ENCODE measurements at places on chromosomes 12 and 14.

DNA sequence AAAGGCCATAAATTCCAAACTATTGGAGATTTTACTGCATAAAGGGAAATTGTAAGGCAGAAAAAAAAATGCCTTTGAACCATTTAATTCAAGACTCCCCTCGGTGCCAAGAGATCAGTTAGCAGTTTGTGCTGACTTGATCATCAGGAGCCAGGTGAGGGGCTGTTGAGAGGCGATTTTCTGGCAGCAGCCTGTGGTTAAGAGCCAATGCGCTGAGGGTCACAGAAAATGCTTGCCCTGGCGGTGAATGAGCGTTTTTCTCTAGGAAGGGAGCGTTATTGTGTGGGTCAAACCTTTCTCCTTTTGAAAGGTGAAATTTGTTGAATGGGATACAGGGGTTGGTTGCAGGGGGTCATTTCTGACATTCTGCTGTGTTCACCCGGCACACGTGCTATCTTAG is 4.7 kb downstream of the SRRM4 start:
- DNase-seq: no peak

GRCh38 chr12:111035578-111036301 is 115.4 kb upstream of the MYL2 start:
- DNase-seq: no peak

DNA sequence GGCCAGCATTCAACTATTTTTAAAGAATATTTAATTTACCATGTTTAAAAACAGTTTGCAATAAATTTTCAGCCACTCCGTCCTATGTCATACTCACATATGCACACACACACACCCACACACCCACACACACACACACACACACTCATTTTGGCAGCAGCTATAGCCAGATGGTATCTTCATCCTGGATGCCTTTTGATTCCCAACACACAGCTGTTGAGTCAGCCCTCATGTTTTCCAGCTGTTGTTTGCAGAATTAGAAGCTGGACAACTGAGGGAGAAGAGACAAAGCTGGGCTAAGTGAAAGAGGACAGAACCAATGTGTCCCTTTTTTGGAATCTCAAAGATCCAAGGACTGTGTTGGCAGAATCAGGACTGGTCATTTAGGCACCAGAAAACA is 80.0 kb upstream of the EGLN3 start:
- DNase-seq: peak; percentile 95

DNA sequence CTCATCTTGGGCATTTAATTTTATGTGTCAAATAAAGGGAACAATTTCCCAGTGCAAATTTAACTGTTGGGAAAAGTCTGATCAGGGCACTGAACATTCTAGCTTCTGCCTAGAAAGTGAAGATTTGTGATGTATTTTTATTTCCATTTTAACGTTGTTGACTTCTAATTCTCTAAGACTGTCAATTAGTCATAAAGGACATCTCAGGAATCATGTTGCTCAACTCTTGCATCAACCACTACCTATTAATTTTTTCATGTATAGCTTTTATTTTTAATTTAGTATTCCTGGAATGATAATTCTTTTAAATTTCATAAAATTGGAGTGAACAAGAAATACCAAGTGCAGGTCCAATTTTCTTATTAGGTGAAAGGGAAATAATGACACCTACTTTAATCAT is 87.9 kb upstream of the METAP2 start:
- no peak for DNase-seq

- no peak for DNase-seq
Observed at GRCh38 chr12:24954261-24954660, 5.4 kb upstream of the BCAT1 start.

- DNase-seq: peak; percentile 59
Observed at GRCh38 chr14:56004786-56005185, 113.4 kb upstream of the PELI2 start.

DNA sequence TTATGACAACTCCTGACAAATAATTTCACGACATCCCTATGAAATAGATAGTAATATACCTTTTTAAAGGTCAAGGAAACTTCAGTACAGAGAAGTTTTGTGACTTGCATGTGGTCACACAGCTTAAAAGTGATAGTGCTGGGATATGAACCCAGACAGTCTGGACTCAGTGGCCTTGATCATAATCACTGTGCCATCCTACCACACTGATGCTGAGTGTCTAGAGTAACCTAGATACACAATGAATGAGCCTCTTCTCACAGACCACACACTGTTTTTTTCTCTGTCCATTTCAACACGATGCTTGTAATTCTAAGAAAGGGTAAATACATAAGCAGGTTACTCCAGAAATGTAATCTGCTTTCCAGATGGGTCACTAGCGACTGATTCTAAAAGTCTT is 88.2 kb downstream of the SYNE2 start:
- DNase-seq: no peak

GRCh38 chr14:100022772-100023451 is 42.3 kb upstream of the EVL start:
- DNase-seq: peak; percentile 98

DNA sequence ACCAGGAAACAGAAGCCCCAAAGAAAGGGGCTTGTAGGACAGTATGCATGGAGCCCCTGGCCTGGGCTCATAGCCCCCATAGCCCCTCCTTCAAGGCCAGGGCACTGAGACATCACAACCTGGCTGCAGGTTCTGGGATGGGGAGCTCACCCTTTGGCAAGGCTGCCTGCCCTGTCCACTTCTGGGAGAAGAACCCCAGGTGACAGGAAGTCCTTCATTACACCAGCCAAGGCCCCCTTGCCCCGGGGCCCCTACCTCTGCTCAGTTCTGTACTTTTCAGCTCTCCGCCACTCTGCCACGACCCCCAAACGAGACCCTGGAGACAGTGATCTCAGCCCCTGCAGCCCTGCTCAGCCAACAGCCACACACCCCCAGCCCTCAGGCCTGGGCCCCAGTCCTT is 223.2 kb upstream of the RTL1 start:
- no peak for DNase-seq

GRCh38 chr12:130162267-130162666 is at the start of gene FZD10:
FZD10 (plus strand) TSS chr12:130162464; CDS start chr12:130162943, 479 bp downstream.
- no peak for DNase-seq

DNA sequence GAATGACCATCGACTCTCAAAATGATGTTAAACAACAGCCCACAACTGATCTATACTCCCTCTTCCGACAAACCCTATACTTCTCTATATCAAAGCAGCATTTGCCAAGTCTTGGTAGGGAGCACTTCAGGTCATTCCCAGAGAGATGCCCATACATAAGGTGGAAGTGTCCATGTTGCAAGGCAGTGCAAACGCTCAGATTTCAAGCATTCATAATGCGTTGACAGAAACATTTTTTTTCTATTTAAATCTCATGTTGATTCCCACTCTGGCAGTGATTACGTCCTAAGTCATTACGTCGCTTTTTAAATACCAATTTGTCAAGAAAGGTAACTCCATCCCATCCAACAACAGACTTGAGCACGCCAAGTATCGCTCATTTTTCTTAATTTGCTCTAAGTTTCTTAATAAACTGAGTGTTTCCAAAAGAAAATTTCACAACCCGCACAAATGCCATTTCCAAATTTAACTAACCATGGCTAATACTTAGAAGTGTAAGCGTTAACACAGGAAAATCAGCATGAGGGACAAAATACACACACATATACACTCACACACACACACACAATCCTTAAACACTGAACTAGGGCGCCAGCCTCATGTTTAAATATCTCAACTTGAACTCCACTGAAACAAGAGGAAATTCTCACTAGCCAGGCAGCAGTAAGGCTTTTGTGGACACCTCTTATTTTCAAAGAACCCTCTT is 1.1 kb downstream of the GXYLT1 start:
- DNase-seq: peak; percentile 24

DNA sequence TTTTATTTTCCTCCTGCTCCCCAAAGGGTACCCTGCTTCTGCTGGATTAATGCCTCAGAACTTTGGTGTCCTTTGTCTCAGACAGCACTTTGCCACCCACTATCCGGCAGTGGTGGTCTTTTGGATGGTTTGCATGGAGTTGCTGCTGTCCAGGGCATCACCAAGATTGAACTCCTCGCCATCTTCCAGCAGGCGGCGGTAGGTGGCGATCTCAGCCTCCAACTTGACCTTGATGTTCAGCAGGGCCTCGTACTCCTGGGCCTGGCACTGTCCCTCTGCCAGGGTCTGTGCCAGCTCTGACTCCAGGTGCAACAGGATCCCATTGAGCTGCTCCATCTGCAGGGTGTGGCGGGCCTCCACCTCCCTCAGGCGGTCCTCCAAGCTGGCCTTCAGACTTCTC is 9.4 kb upstream of the NOPCHAP1 start:
- no peak for DNase-seq

GRCh38 chr14:23307146-23307530 is 505 bp downstream of the BCL2L2 start:
- no peak for DNase-seq

- peak; percentile 94 for DNase-seq
Observed at GRCh38 chr12:124289634-124290600, 5.0 kb upstream of the RFLNA start.

- DNase-seq: no peak
Observed at GRCh38 chr14:25394791-25395391, 344.9 kb upstream of the STXBP6 start.

DNA sequence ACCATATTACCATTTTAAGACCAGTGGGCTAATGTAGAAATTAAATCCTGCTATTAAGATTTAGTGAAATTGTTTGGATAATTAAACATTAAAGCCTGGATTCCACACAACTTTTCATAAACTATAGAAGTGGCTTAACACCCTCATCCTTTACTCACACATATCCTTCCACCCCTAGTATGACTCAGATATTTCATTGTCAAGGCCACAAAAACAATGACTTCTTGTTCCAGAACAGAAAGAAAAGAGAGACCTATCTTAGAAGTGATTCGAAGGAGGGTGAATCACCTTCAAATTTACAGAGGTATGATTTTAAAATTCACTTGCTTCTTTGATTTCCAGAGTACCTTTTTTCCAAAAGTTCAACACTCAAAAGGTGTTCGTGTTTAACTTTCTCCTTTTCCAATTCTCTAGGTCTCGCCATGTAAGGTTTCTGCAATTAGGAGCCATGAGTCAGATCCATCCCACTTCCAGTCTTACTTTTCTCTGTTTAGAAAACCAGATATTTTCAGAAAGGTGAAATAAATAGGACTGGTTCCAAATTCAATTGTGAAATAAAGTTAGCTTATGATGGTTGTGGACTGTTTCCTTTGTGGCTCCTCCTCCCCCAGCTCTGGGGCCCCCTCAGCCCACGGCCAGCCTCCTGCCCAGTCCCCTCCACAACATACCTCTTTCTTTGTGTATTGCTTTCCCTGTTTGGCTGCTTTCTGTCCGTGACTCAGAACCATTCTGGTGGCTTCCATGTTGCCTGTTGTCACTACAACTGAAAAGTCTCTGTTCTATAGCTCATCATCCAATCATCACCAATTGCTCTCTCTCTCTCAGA is 24.6 kb upstream of the MGP start:
- no peak for DNase-seq

GRCh38 chr12:885701-886100 is 63.8 kb downstream of the RAD52 start:
- DNase-seq: peak; percentile 30

- DNase-seq: no peak
Observed at GRCh38 chr12:22828066-22828465, 203.1 kb downstream of the ETNK1 start.

GRCh38 chr12:132029503-132030300 is 80.0 kb downstream of the EP400 start:
- no peak for DNase-seq

DNA sequence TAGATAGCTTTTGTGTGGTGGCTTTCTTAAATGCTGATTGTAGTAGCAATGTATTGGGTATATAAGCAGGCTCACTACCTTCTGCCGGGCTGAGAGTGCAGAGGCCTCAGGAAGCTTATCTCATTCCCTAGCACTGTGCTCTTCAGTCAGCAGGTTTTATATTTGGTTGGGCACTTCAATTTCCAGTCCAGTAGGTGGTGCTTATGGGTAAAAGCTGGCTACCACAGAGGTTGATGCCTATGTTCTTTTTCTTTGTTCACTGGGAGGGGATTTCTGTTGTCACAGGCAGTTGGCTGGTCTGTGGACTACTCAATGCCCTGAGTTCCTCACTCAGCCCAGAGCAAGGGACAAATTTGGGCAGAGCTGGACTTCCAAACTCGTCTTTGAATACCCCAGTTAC is 43.0 kb upstream of the GLIPR1 start:
- DNase-seq: no peak

DNA sequence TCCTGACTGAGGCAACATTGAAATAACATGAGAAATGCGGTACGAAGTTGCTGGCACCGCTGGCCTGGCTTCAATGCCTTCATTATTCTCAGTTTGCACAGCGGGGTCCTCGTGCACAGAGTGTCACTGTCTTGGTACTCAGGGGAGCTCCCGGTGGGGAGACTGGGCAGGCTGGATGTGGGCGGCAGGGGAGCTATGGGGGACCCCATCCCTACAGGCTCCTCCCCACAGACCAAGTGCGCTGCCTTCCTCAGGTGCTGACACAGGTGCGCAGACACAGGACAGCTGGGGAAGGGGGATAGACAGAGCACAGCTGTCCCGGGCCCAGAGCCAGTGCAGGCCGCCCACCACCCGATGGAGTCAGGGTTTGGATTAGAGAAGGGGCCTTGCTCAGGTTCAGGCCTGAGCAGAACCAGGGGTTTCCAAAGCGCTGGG is 270.1 kb downstream of the ADGRD1 start:
- DNase-seq: no peak

GRCh38 chr12:50390316-50390741 is 6.1 kb downstream of the FAM186A start:
- peak; percentile 34 for DNase-seq

- DNase-seq: no peak
Observed at GRCh38 chr12:111192647-111193046, 176.2 kb downstream of the PHETA1 start.

GRCh38 chr12:64255249-64255648 is 33.2 kb upstream of the KICS2 start:
- DNase-seq: no peak

DNA sequence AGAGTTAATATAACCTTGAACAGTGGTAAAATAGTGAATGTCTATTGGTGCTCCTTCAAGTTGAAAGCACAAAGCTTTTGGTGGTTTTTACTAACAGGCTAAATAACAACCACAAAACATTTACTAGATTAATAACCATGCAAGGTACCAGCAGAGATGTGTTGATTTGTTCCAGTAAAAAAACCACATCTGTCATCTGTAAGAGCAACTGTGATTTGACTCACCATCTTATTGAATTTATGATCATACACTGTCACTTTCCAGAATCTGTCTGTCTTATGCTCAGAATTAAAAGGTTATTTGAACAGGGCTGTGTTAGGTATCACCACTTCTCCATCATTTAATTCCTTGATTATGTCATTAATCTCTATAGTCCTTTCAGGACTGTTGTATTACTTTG is 107.0 kb upstream of the PTHLH start:
- DNase-seq: peak; percentile 28

- peak; percentile 32 for DNase-seq
Observed at GRCh38 chr14:78863143-78863542, 693.0 kb downstream of the NRXN3 start.

DNA sequence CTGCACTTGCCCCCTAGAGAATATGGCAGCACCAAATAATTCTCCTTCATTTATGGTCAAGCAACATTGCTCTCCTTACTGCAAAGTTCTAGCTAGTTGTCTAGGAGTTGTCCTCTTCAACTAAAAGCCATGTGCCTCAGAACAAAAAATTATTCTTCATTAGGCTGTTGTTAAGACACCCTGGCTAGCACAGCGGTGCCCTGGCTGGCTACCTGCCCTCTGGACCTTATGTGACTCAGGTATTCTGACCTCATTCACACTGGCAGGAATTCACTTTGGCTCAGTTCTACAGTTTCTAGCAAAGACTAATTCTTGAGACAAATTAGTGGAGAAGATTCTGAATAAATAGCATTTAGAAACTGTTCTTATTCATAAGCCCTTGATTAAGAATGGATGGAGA is 224.4 kb upstream of the KRR1 start:
- no peak for DNase-seq

GRCh38 chr12:43255522-43256111 is 296.4 kb downstream of the ADAMTS20 start:
- DNase-seq: peak; percentile 73

Measured in myocyte (in vitro differentiated cells).